CD4-positive, alpha-beta T cell treated with Interleukin-17A for 1 hour (primary cell): ENCODE measurements at places on chromosomes 4 and X.

GRCh38 chrX:141638550-141638949 is 49.0 kb downstream of the SPANXA2 start:
- DNase-seq = no peak

- DNase-seq = no peak
Observed at GRCh38 chr4:113758372-113758771, 3.2 kb downstream of the CAMK2D start.

GRCh38 chrX:155923200-155923599 is 42.1 kb downstream of the VAMP7 start:
- no peak for DNase-seq

- DNase-seq = no peak
Observed at GRCh38 chrX:109036624-109037023, 300.3 kb upstream of the IRS4 start.

DNA sequence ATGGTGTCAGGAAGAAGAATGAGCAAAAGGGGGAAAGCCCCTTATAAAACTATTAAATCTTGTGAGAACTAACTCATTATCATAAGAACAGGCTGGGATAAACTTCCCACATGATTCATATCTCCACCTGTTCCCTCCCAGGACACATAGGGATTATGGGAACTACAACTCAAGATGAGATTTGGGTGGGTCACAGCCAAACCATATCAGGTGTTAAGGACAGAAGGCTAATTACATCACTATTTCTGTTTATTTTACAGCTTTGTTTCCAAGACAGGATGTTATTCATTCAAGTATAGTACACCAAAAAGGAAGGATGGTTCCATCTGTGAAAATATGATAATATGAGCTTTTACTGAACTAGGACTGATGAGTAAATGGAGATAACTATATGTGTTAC is 63.7 kb upstream of the ARSJ start:
- no peak for DNase-seq

GRCh38 chr4:36053930-36054329 is 190.4 kb downstream of the ARAP2 start:
- DNase-seq = no peak

GRCh38 chr4:87838205-87838604 is 5.4 kb downstream of the MEPE start:
- DNase-seq = no peak

- DNase-seq = no peak
Observed at GRCh38 chrX:41621222-41621723, 67.5 kb upstream of the GPR34 start.

- DNase-seq = no peak
Observed at GRCh38 chrX:39227371-39227770, 426.1 kb downstream of the MID1IP1 start.

DNA sequence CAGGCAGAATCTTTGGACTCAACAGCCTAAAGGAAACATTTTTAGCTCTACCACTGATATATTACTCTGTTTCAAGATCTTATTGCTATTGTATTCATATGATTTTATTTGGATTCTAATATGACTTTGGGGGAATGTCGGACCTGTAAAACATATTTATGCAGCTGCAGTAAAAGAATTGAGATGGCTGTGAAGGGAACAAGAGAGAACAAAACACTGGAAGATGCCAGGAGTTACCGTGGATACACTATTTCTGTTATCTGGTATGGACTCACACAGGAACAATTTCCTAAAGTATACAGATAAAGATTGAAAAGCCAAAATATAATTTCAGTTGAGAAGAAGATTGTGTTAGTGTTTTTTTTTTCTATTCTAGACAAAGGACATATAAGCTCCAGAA is 113.0 kb upstream of the DCLK2 start:
- no peak for DNase-seq

DNA sequence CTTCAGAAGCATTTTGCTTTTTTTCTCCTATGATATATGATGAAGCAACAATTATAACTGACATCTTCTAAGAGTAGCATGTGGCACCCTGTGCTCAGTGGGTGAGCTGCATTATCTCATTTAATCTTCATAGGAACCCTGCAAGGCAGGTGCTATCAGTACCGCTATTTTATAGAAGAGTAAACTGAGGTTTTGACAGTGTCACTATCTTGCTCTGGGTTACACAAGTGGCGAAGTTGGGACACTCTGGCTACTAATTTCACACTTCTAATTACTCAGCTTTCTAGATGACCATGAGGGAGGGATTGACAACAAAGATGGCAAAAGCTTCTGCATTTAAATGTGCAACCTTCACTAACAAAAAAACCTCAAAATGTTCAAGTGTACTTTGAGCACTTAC is 76.9 kb upstream of the CAMK2D start:
- DNase-seq = no peak

DNA sequence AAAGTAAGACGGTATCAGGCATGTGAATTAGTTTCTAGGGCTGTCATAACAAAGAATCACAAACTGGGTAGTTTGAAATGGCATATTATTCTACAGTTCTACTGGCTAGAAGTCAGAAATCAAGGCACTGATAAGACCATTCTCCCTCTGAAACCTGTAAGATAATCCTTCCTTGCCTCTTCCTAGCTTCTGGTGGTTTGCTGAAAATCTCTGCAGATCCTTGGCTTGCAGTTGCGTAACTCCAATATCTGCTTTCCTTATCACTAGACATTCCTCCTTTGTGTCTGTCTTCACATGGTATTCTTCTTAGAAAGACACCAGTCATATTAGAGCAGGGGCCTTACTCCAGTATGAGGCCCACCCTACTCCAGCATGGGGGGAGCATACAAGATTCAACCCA is 19.6 kb upstream of the LCORL start:
- DNase-seq = no peak

DNA sequence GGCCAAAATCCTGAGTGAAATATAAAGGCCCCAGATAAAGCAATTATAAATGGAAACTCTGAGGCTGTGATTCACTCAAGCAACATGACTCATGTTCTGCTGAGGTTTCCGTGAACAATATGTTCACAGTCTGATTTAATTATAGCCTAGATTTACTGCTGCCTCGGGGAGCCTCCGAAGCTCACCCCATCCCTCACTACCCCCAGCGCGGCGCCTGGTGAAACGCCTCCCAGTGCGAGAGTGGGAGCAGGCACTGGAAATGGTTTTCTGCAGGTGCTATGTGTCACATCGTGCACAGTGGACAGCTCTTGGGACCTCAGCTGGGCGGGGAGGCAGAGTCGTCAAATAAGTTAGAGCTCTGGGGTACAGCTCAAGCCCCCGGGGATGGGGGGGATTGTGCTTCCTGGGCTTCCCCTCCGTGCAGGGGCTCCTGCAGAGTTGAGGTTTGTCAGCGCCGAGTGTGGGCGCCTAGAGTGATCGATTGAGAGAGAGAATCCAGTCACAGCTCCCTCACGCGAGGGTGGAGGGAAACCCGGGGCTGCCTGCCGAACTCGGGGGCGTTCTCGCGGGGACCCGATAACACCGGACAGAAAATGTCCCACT is 110.6 kb downstream of the PHKA2 start:
- DNase-seq = no peak

GRCh38 chr4:41429280-41429669 is 108.7 kb upstream of the LIMCH1 start:
- DNase-seq = no peak

DNA sequence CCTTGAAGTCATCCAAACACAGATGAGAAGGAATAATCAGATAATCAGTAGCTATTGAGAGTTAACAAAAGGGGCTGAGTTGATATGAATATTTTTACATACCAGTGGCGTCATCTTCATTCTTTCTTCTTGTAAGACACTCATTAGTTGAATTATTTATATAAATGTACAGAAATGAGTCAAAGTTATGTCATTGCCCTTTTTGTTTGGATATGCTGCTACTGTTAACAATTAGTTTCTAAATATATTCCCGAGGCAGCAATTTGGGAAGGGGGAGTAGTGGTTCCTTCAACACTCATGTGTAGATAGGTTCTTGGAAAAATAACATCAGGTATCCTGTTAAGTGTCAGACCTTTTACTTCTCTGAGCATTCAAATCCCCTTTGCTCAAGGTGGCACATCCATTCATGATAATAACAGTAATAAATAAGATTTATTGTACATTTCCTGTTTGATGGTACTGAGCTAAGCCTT is 436.6 kb downstream of the SPRY1 start:
- no peak for DNase-seq

GRCh38 chrX:112636288-112636687 is 43.5 kb downstream of the LHFPL1 start:
- DNase-seq = no peak

- DNase-seq = no peak
Observed at GRCh38 chr4:4750187-4750586, 109.3 kb upstream of the MSX1 start.

GRCh38 chr4:150582873-150583286 is 929 bp downstream of the MAB21L2 start:
- no peak for DNase-seq

- no peak for DNase-seq
Observed at GRCh38 chr4:100372432-100372831, 145.4 kb downstream of the EMCN start.

- no peak for DNase-seq
Observed at GRCh38 chrX:63920875-63921274, 135.9 kb upstream of the ARHGEF9 start.
